NK-92 treated with Interleukin-12 subunit alpha and Interleukin-12 subunit beta, amount 100 ng/mL, for 24 hours (cell line): ENCODE measurements at places on chromosomes 5 and 9.

GRCh38 chr5:87754009-87754757 lies 341.5 kb upstream of the CCNH start:
- DNase-seq, result no peak

- no peak for DNase-seq
These were observed 32.3 kb upstream of the ORM1 start for GRCh38 chr9:114290561-114290986.

GRCh38 chr9:72687331-72687730 lies 165.9 kb downstream of the TMC1 start:
- no peak for DNase-seq

- no peak for DNase-seq
These were observed 9.1 kb upstream of the PTGES start for GRCh38 chr9:129761901-129762369.

DNA sequence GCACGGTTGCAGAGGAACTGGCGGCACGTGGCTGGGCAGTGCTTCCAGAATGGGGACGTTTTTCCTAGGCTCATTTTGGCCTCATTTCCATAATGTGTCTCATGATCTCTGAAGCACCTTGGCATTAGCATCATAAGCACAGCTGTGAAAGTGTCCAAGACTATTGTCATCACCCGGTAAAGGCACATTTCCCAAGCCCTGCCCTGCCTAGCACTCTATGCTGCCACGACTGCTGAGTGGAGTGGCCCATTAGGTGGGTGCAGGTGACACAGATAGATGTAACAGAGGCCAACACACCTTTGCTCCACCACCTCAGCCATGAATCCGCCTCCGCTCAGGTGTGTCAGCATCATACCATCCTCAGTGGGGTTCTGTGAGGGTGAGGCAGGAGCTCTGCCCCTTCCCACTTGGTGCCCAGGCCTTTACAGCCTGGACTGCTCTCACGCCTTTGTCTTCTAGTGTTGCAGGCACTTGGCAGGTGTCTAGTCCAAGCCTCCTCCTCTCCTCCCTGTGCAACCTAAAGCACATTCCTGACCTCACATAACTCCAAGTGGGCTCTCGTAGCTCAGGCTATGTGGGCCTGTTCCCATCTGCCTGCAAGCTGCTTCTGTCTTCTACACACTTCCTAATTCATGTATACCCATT lies 213.0 kb downstream of the FSTL4 start:
- no peak for DNase-seq

DNA sequence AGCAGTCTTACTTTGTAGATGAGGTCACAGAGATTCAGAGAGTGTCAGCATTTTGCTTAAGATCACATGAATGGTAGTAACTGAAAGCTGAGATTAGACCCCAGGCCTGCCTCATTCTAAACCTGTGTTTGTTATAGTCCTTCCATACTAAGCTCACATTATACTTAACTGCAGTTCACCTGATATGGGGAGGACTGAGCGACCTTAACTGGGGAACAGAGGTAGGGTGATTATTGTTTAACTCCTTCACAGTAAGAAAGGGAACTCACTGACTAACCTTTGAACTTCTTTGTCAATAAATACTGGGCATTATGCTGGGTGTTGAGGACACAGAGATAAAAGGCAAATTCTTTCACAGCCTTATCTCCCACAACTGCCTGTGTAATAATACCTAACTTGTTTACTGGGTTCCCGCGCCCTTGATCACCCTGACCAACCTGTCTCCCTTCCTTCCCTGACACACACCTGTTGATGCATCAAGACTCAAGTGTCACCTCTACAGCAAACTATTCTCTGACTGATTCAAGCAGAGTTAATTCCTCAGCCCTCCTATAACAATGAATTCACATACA lies 27.2 kb downstream of the DEPDC1B start:
- DNase-seq, result no peak

DNA sequence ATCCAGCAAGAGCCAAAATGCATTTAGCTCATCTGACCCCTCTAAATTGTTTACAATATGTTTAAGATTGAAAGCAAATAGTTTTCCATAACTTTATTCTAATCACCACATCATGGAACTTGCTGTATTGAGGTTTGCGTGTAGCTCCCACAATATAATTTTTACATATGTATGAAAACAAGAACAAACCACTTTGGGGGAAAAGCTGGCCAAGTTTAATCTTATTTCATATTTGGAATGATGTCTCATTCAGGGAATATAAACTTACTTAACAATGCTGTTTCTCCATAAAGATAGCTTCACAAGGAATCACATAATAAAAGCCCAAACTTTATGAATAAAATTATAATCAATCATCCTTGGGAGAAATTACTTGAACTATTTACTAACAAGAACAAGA lies 194.6 kb upstream of the PCSK5 start:
- no peak for DNase-seq

GRCh38 chr5:111735583-111736270 lies 21.3 kb downstream of the NREP start:
- no peak for DNase-seq

- DNase-seq, result no peak
These were observed 130.9 kb downstream of the DIRAS2 start for GRCh38 chr9:90511711-90512110.
